ENCODE measurements at places on chromosomes 12 and 14.
A peak's percentile ranks its signal among the peaks of the same experiment; 100 is the strongest.

GRCh38 chr14:105374389-105374788 is 23.9 kb upstream of the TEX22 start:
- no peak for DNase-seq

DNA sequence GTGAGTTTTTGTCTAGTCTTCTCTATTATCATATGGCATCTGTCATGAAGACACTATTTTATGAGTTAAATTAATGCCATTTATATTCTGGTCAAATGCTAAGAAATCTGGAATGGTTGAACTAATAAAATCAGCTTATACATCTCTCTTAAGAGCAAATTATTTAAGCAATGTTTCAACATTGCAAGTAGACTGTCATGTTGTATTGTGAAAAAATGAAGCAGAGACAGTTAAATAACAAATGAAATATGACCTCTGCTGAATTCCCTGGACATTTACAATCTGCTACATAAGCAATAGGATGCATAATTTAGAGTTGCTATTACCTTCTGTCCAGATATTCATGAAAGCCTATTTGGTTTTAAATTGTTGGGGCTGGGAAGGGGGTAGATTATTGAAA is 30.6 kb downstream of the NAV3 start:
- DNase-seq: no peak

DNA sequence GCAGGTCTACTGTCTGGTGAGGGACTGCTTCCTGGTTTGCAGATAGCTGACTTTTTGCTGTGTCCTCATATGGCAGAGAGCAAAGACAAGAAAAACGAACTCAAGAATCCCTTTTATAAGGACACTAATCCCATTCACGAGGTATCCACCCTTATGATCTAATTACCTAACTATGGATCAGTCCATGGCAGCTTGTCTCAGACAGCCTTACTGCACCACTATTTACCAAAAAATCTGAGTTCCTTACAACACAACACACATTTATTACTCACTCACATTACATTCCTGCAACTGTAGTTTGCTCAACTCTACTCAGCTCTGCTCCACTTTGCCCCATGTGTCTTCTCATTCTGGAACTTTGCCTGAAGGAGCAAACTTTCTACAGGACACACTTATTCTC is 10.1 kb upstream of the SLC6A15 start:
- no peak for DNase-seq

- DNase-seq: no peak
Measured at GRCh38 chr12:93005928-93006392, 76.9 kb upstream of the EEA1 start.

GRCh38 chr14:105866841-105867321 is 340.5 kb downstream of the TMEM121 start:
- no peak for DNase-seq

DNA sequence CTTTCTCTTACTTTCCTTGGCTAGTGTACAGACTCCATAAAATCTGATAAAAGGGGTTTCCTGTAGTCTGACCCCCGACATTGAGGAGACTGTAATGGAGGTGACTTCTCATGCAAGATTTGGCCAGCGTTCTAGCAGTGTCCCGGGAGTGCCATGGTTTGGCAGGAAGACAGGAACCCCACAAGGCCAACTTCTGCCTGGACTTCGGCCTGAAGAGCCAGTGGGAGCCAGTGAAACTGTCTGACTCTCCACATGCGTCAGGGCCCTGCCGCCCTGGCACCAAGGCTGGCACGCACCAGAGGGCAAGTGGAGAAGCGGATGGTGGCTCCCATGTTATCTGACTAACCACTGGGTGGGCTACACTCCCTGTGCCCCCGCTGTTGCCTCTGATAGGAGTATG is 70.5 kb downstream of the TMEM260 start:
- DNase-seq: no peak

DNA sequence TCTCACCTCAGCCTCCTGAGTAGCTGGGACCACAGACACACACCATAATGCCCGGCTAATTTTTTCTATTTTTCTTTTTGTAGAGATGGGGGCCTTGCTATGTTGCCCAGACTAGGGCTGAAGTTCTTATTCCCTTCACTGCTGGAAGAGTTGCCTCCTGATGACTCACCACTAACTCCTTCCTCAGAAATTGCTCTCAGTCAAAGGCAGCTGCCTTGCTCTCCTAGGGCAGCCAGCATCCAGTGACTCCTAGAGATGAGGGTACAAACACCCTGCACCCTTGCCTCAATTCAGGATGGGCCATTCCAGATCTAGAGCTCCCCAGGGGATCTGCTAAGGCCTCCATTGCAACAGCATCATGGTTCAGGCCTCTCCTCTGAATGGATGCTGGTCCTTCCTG is 54.0 kb upstream of the RASSF8 start:
- DNase-seq: no peak

GRCh38 chr12:80184926-80185325 is 85.6 kb downstream of the OTOGL start:
- no peak for DNase-seq

- DNase-seq: no peak
Measured at GRCh38 chr14:101132051-101132571, 228.6 kb upstream of the RTL1 start.

GRCh38 chr12:4393211-4393610 is 13.7 kb upstream of the FGF23 start:
- no peak for DNase-seq

GRCh38 chr14:77037938-77038568 is 9.5 kb upstream of the IRF2BPL start:
- peak; percentile 66 for DNase-seq

All from stimulated activated CD8-positive, alpha-beta memory T cell treated with anti-CD3 and anti-CD28 coated beads, Interleukin-4, amount 100 ng/mL, for 4 hours (primary cell).